ENCODE measurements at places on chromosomes 16 and 17. TPM values are rescaled to one million over a fixed set of nuclear protein-coding genes. Genes with fewer than 3 reads are reported as not detected.

Gene IRX3
- 5.8 TPM for total RNA-seq

Gene TEX19
- 0.32 TPM for total RNA-seq

Gene YPEL2
- total RNA-seq: 3.2 TPM

Gene KRTAP4-9
- not detected for total RNA-seq

Gene BMERB1
- total RNA-seq: 75.1 TPM

Gene HSD17B1
- 1.6 TPM for total RNA-seq

Gene SLC2A4
- total RNA-seq: 0.39 TPM

Gene JPT1
- 830 TPM for total RNA-seq

Gene BICDL2
- not detected for total RNA-seq

Gene LDHD
- total RNA-seq: 0.87 TPM

Gene TEX14
- 0.16 TPM for total RNA-seq

Gene WFIKKN2
- not detected for total RNA-seq

Gene LRRC37A3
- 3.2 TPM for total RNA-seq

Gene KIF18B
- 32.9 TPM for total RNA-seq

Gene NPIPB9
- total RNA-seq: 1.7 TPM

Gene ZSCAN10
- total RNA-seq: not detected

Gene EME1
- 16.0 TPM for total RNA-seq

Gene SLFN11
- total RNA-seq: 3.7 TPM

Gene CCDC154
- total RNA-seq: 0.20 TPM

Gene ADORA2B
- total RNA-seq: 16.2 TPM

Gene DPEP2
- total RNA-seq: not detected

Gene GGNBP2
- total RNA-seq: 62.0 TPM

Gene SPN
- 0.02 TPM for total RNA-seq

Gene PPM1E
- 0.07 TPM for total RNA-seq

Gene CIBAR2
- not detected for total RNA-seq

Gene CFAP52
- total RNA-seq: not detected

Gene GFAP
- total RNA-seq: 0.68 TPM

Gene KRTAP4-5
- not detected for total RNA-seq

Gene RAB26
- total RNA-seq: 3.6 TPM

Gene NTN1
- 0.54 TPM for total RNA-seq

Gene COA3
- 136 TPM for total RNA-seq

Gene FOXC2
- 5.1 TPM for total RNA-seq

Gene ALOX12
- total RNA-seq: not detected

Gene USP6
- 0.02 TPM for total RNA-seq

Gene ABCA3
- 20.2 TPM for total RNA-seq

Gene OGFOD1
- 76.6 TPM for total RNA-seq

Gene CCL14
- not detected for total RNA-seq

Gene CDK10
- total RNA-seq: 42.8 TPM

Gene PHOSPHO1
- 0.93 TPM for total RNA-seq

Gene ERBB2
- total RNA-seq: 34.4 TPM

Gene DDX5
- 581 TPM for total RNA-seq

Gene NGFR
- 0.86 TPM for total RNA-seq

Gene PYDC1
- total RNA-seq: not detected

Gene MYH2
- total RNA-seq: not detected

Gene MYH8
- total RNA-seq: not detected

Gene TMEM235
- not detected for total RNA-seq

Gene OSGIN1
- total RNA-seq: 16.1 TPM

Gene LRRC3C
- total RNA-seq: not detected

Gene MEOX1
- total RNA-seq: not detected

Gene DNAAF8
- total RNA-seq: 1.2 TPM

Gene DNAAF1
- total RNA-seq: 0.46 TPM

Gene KIF2B
- total RNA-seq: not detected

Gene CMTM2
- total RNA-seq: not detected

Gene SRR
- total RNA-seq: 11.8 TPM

Gene C17orf107
- total RNA-seq: 0.24 TPM

Gene SGSH
- total RNA-seq: 20.1 TPM

Gene ST6GALNAC2
- total RNA-seq: 0.58 TPM

Data from A549 treated with Hydrocortisone at 1 μM for 4 hours (cell line).